ENCODE measurements at places on chromosomes 3 and 15.

DNA sequence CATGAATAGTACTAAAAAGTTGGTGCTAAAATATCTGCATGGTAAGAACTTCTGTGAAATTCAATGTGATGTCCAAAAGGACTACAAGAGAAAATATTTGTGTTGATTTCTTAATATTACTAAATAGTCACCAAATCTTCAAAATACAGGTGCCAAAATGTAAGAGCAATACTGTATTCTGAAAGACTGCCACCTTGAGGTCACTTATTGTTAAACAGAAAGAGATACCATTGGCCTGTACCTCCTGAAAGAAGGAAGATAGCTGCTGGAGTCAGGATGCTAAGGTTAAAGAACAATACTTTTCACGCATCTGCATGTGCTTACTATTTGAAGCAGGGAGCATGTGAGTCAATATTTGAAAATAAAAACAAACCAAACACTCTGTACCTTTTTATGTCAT, 72.0 kb upstream of the LSAMP start:
- peak; percentile 12 for DNase-seq

DNA sequence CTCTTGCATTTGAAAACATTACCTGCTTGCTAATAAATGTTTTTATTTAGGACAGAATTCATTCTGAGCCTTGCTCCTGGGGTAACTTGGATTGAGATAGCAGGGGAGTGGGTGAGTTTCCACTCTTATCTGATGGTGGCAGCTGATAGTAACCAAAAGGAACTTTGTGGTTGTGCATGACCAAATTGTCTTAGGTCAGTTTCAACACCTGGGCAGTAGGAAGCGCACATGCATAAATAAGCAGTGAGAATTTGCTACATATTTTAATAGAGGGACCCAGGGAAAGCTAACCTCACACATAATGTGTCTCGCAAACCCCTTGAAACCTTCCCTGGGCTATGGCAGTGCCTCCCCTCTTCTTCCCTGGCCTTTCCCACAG, 65.4 kb upstream of the XCR1 start:
- no peak for DNase-seq

- DNase-seq: no peak
Measured at GRCh38 chr15:74642734-74643664, 27.4 kb downstream of the CLK3 start.

GRCh38 chr3:17983106-17983505, 240.7 kb upstream of the TBC1D5 start:
- no peak for DNase-seq

- DNase-seq: peak; percentile 54
Measured at GRCh38 chr3:55296791-55297190, 190.3 kb downstream of the WNT5A start.

DNA sequence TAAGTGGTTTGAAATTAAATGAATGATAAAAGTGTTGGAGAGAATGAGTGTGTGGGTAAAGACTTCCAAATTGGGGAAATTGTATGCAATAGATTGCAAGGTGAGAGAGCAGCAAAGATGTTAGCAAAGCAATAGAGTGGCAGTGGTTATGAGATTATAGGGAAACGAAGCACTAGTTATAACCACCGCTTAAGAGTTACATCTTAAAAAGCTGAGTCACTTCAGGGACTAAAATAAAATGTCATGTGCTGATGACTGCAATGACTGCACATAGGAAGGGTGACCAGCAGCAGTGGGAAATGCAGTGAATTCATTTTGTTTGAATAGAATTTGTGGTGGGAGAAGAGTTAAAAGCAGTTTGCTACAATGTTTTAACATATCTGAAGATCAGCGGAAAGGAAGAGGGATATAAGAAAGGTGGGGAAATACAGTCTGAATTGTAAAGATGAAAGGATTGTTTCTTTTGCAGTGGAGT, 127.3 kb downstream of the RAP2B start:
- no peak for DNase-seq

DNA sequence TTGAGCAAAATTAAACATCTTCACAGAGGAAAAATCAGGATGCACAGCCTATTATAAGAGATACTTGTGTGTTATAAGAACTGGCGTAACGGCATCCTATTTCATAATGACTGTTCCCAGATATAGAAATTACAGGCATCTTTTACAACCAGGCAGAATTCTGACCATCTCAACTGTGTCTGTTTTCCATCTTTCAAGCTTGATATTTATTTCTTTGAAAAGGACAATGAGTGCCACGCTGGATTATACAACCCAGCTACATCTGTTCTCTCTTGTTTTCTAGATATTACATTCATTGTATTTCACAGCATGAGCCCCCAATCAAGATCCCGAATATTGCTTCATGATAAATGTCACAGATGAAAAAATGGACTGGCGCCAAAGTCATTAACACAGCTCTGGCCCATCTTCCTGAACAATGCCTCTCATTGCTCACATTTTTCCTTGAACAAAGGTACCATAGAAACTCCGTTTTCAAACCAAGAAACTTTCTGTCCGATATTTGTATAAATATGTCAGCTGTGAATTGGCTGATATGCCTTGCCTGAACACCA, 420.6 kb downstream of the TBL1XR1 start:
- DNase-seq: no peak

DNA sequence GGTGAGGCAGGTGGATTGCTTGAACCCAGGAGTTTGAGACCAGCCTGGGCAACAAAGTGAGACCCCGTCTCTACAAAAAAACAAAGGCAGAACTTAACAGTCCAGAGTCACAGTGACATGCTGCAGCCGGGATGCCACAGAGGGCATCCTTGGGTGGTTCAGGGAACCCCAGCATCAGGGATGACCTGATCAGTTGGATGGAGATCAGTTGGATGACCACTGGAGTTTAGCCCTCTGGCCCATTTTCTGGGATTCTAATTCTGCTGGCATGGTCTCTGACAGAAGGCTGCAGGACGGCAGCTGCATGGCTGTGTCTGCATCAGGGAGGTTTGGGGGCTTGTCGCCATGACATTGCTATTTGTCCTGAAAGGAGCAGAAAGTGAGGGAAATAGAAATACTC, 19.8 kb downstream of the WHAMM start:
- no peak for DNase-seq

DNA sequence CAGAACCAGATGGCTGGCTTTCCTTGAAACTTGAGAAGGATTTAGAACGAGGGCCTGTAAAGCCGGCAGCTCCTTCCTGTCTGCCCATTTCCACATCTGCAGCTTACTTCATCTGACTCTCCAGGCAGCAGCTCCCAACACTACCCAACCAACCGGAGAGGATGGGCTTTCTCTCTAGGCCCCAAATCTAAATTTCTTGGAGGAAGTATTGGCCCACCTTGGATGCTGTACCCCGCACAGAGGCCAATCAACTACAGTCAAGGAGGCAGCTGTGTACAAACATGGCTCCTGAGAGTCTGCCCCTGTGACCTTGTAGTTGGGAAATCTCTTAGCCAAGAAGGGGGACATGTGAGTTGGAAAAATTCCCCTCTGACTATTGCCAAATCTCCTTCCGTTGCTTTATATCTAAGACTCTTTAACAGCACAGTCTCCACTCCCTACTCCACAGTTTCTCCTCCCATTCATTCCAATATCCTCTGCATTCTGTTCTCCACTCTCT, 8.0 kb upstream of the ACAP2 start:
- peak; percentile 94 for DNase-seq

GRCh38 chr3:130490241-130490640, 26.7 kb upstream of the COL6A6 start:
- DNase-seq: peak; percentile 2

DNA sequence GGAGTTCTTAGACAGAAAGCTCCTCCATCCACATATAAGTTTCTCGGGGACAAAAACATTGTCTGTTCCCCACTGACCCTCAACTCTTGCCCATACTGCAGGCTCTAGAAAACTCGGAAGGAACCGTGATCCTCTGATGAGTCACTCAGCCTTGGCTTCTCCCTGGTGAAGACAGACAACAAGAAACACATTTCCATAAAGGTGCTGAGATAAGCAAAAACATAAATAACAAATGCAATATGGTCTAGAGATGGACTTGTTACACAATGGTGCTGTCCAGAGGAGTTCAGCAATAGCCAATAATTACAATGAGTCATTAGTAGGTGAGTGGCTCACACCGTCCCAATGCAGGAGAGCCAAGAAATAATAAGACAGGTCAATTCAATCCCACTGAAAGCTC, 43.7 kb downstream of the MAGI1 start:
- DNase-seq: peak; percentile 41

- DNase-seq: no peak
Measured at GRCh38 chr15:67018441-67018840, 47.0 kb upstream of the SMAD3 start.

- no peak for DNase-seq
Measured at GRCh38 chr3:142168514-142168913, 19.2 kb upstream of the TFDP2 start.

Measured in cardiac fibroblast (primary cell).